ENCODE measurements at places on chromosomes 3 and 15. TPM values are rescaled to one million over a fixed set of nuclear protein-coding genes. Genes with fewer than 3 reads are reported as not detected.

- DNase-seq = no peak
- no peak overlapping the region for H3K4me3 ChIP-seq
- H3K36me3 ChIP-seq = no peaks in the 10 kb centered on the region
- H3K27ac ChIP-seq = no peak overlapping the region
These were observed 36.4 kb downstream of the SV2B start for GRCh38 chr15:91136386-91136923.

STRIT1 gene
- not detected for polyA plus RNA-seq

GANC gene
- polyA plus RNA-seq = 6.8 TPM

TMEM87A gene
- 20.8 TPM for polyA plus RNA-seq
